NCI-H526 (cell line): ENCODE measurements at places on chromosomes 1 and 21.
A peak's percentile ranks its signal among the peaks of the same experiment; 100 is the strongest.

DNA sequence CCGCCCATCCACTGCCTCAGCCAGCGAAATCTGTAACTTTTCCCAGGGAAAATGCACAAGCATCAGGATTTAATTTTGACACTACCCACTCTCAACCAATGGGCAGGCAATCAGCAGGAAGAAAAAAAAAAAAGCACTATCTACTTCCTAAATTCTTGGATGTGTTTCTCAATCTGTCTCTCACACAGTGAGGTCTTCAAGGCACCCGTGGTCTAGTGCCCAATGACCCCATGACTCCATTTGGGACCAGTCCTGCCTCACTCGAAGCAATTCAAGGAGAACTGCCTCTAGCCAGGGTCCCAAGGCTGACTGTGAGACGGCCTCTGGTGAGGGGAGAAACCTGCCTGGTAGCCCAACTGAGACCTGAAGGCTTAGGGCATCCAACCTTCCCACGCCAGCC lies 35.9 kb downstream of the CSF1 start:
- DNase-seq = no peak

DNA sequence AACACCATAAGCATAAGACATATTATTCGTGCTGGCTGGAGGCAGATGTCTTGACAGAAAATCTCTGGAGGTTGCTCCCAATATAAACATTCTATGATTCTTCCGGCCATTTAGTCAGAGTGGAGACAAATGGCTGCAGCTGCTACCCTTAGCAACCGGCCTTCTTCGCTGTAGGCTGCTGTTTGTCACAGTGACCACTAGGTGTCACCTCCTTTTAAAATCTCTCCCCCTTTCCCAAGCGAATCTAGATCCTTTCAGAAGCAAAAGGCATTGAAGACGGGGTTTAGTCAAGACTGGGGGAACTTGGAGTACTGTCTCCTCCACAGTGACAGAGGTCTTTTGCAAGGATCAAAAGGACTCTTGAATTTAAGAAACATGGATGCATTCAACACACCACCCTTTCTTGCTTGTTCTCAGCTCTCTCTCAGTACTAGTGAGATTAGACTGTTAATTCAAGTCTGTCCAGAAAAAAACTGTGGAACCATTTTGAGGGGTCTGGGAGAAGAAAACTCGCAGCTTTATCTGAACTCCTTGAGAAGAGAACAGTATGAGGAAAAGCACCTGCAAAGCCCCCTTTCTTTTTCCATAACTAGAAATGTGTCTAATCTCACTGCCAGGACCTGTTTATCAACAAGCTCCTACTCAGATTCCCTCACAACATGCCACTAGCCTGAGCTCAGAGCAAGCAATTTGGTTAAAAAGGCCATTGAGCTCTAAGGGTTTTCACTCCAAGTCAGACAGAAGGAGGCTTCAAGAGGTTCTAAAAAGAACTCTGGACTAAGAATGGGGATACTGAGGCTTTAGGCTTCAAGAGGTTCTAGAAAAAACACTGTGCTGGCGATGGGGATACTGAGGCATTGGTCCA lies 408.3 kb upstream of the PLXNA2 start:
- peak; percentile 30 for DNase-seq

GRCh38 chr1:180769889-180770288 lies 138.1 kb downstream of the XPR1 start:
- DNase-seq = no peak

GRCh38 chr21:32946654-32947053 lies 79.1 kb upstream of the OLIG2 start:
- no peak for DNase-seq

DNA sequence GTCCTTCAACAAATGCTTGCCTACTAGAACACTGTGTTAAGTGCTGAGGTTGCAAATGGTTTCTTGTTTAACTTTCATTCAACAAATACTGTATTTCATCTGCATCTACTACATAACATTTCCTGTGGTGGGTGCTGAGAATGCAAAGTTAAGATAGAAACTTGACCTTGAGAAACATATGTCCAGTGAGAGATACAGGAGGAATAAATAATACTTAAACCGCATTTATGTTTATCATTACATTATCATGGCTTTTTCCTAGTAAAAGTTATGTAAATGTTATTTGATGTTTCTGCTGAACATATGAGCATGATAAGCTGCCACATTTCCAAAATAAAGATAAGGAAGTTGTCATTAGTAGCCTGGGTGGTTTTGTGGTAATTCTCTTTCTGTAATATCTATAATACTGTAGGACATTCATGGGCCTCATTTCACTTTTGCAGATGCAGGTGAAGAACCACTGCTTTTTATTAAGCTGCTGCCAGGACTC lies 590.4 kb downstream of the PLPP3 start:
- DNase-seq = peak; percentile 17

DNA sequence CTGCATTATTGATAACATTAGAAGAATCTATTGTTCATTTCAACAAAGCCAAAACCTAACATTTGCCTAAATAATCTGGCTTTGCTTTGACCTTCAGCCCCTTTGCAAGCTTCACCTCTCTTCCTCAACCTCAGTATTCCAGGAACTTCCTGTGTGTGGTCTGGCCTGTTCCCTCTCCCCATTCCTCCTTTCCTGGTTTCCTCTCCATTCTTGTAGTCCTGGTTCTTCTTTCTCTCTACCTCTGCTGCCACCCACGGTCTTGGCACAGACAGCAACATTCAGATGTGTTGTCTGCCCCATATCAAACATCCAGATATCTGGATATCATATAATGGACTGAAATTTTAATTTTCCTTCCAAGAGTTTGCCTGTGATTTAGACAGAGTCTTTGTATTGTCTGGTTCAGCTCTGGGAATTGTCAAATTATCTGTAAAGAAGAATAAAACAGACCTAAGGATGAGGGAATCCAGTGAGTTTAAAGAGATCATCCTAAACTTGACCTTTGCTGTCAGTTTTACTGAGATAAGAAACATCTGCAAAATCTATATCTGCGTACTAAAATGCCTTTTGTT lies 148.1 kb upstream of the KCTD3 start:
- DNase-seq = no peak

DNA sequence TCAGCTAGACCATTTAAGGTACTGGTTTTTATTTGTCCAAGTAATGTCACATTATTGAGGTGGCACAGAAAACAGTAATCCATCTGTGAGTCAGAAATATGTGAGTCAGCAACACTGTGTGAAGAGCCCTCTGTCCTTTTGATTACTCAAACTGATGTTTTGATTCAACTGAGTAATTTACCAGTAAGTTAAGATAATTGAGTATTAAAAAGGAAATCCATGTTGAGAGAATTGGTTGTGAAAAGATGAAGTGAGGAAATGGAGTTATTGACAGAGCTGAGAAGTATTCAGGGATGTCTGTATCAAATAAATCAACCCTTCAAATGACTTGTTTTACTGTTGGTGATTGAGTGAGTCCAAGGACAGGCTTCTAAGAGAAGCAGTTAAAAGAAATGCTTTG lies 302.7 kb upstream of the SGIP1 start:
- no peak for DNase-seq

DNA sequence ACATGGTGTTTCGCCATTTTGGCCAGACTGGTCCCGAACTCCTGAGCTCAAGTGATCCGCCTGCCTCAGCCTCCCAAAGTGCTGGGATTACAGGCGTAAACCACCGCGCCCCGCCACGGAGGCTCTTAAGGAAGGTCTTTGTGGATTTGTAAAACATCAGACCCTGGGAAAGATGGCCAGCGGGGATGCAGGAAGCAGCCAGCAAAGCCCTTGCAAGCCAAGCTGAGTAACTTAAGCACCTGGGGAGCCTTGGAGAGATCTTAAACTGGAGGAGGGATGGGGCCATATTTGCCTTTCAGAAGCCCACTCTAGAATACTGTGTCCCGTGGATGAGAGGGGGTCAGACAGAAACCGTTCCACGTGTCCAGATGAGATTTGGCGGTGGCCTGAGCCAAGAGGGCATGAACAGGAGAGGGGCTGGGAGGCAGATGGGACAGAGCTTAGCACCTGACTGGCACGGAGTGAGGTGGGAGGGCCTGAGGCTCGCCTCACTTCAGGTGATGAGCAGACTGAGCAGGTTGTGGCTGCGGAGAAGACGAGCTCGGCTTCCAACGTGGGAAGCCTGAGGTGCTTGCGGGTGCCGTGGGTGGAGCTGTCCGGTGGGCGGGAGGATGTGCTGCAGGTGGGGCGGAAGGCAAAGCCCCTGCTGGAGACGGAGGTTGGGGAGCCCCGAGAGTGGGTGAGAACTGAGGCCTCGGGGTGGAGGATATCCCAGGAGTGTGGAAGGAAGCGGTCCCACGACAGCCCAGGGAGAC lies 11.7 kb downstream of the C1orf216 start:
- peak; percentile 76 for DNase-seq
